ENCODE measurements at places on chromosomes 16 and 17.

DNA sequence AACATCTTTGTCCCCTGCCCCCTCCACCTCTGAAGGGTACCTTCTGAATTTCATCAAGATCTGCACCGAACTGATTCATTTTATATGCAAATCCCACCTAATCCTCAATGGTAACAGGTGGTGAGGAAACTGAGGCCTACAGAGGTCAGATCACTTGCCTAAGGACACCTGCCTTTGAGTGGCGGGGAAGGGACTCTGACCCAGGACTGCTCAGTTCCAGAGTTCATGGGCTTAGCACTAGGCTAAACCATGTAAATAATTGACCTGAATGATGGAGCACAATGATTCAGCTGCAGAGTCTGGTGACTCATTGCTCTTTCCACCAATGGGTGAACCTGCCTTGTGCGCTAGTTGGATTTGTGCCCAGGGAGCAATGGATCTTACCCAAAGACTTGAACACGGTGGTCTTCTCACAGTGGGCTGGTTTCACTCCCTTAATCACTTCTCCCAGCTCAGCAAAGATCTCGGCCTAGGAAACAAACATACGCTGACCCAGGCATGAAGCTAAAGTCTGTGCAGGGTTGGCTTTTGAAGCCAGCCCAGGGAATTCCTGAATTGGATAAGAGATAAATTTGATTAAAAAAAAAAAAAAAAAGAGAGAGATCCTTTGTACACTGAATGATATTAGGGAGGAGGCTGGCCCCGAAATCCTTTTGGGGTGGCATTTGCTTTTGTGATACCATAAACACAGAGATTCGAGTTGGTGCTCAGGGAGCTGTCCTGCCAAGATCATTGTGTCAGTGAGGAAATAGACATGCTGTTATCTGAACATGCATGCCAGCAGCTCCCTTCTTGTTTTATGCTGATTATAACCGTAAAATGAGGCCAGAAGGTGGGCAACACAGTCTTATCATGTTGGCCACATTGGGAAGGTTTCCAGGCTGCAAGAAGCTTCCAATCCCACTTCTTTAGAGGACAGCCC lies 17.0 kb downstream of the CRYM start:
- no peak for DNase-seq
- H3K27me3 ChIP-seq = no peaks in the 10 kb centered on the region
- peak overlapping the region; percentile 31 for H3K27ac ChIP-seq
- H3K36me3 ChIP-seq = no peaks in the 10 kb centered on the region
- no peaks in the 10 kb centered on the region for H3K4me1 ChIP-seq

DNA sequence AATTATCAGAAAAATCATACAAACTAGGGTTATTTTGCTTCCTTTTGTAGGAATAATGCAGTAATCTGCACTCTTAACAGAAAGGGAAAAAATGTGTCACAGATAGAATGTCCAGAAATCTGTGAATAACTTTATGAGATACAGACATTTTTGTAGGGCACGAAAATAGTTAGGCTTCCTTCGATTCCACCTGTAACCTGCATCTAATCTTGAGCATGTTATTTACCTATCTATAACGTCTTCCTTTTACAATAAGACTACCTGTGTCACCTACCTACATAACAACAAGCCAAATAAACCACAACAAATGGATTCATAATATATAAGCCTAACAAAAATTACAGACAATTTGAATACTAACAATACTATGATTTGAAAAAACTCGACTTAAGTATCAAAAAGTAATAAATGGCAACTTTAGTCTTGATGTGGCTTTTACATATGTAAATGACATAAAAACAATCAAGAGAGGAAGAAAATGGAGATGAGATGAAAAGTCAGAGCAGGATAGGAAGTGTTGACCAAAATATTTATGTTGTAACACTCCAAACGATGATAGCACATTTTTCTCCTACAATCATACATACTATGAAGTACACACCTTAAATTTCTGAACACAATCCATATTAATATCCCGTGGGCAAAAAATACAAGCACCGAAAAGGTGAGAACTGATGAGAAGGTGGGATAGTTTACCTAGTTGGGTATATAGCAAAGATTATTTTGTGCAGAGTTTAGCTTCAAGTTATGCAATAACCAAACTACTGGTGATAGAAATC lies 2.5 kb downstream of the STAT5B start:
- H3K27me3 ChIP-seq = no peaks in the 10 kb centered on the region
- DNase-seq = no peak
- H3K27ac ChIP-seq = peak overlapping the region; percentile 85
- peak overlapping the region; percentile 75 for H3K4me3 ChIP-seq
- H3K36me3 ChIP-seq = no peaks in the 10 kb centered on the region
- peaks cover 66% of the 10 kb centered on the region for H3K4me1 ChIP-seq

DNA sequence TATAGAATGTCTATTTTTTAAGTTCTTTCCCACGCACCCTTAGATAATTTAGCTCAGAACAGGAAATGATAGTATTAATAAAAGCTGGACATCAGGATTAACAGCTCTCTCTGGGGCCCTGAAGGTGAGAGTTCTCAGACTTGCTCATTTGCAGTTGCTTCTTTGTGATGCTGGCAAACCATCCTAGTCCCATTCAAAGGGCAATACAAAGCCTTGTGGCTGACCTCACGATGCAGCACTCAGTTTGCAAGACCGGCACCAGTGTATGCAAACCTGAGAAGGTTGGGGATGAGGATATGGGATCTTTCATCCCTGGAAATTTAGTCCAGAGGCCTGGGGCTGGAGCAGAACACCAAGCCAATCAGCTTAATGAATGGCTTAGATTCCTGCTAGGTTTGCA lies 29.3 kb downstream of the STH start:
- no peak for DNase-seq
- H3K27me3 ChIP-seq = no peaks in the 10 kb centered on the region
- H3K4me1 ChIP-seq = no peaks in the 10 kb centered on the region
- peaks cover 47% of the 10 kb centered on the region for H3K36me3 ChIP-seq
- H3K4me3 ChIP-seq = no peak overlapping the region

DNA sequence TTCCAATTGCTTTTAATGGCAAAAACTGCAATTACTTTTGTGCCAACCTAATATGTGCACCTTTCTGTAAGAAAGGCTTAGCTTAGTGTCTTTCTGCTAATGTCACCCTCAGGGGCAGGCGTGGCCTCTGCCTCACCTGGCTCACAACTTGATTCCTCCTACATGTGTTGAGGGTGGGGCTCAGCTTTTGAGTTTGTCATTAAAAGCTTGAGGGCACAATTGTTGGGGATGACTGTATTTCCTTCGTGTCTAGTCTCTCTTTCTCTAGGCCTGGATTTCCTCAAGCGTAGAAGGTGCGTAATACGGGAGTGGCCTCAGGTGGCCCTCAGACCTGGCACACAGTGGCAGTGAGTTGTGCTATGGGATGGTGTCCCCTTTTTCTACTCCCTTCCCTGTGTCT lies 94.4 kb downstream of the CLEC16A start:
- no peak overlapping the region for H3K4me3 ChIP-seq
- no peaks in the 10 kb centered on the region for H3K27me3 ChIP-seq
- no peak overlapping the region for H3K27ac ChIP-seq

GRCh38 chr17:68646626-68647526 lies 45.7 kb upstream of the FAM20A start:
- no peak overlapping the region for H3K27ac ChIP-seq
- no peak for DNase-seq
- H3K27me3 ChIP-seq = no peaks in the 10 kb centered on the region
- no peaks in the 10 kb centered on the region for H3K4me1 ChIP-seq
- no peaks in the 10 kb centered on the region for H3K36me3 ChIP-seq

- no peak for DNase-seq
- no peak overlapping the region for H3K4me3 ChIP-seq
- H3K27me3 ChIP-seq = no peaks in the 10 kb centered on the region
- H3K4me1 ChIP-seq = peaks cover 26% of the 10 kb centered on the region
These were observed 94.5 kb upstream of the METRNL start for GRCh38 chr17:82984751-82985427.

GRCh38 chr17:68452724-68453290 lies 4.5 kb downstream of the WIPI1 start:
- H3K27me3 ChIP-seq = no peaks in the 10 kb centered on the region
- H3K4me1 ChIP-seq = peaks cover 11% of the 10 kb centered on the region
- no peak overlapping the region for H3K4me3 ChIP-seq
- no peak for DNase-seq
- H3K36me3 ChIP-seq = peaks cover 5% of the 10 kb centered on the region

GRCh38 chr17:3030096-3030495 lies 33.3 kb downstream of the OR1D5 start:
- no peaks in the 10 kb centered on the region for H3K27me3 ChIP-seq
- H3K27ac ChIP-seq = no peak overlapping the region
- DNase-seq = no peak

GRCh38 chr17:80110447-80110812 lies 9.0 kb downstream of the GAA start:
- DNase-seq = no peak
- H3K4me1 ChIP-seq = no peaks in the 10 kb centered on the region
- no peak overlapping the region for H3K27ac ChIP-seq
- no peaks in the 10 kb centered on the region for H3K27me3 ChIP-seq
- no peaks in the 10 kb centered on the region for H3K36me3 ChIP-seq

DNA sequence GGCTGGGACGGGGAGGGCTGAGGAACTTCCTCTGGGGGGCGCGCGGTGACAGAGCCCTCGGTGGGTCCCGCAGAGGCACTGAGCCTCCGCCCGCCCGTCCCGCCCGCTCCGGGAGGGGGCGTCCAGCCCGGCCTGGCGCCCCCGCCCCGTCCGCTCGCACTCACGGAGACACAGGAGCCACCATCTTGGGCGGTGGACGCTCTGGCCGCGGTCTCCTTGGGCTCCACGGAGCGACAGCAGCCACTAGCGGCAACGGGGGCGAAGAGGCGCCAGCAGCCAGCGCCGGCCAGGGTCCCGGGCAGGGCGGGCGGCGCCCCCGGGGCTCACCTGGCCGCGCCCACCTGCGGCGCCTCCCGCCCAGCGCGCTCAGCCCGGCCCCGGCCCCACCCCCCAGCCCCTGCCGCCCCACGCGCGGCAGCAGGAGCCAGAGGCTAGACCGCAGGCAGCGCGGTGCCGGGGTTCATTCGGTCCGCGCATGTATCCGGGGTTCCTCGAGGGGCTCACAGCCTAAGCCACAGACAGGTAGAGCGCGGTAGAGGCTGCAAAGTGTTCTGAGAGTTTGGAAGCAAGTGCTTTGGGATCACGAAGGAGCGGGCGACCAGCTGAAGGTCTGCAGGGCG lies at the start of gene C17orf113:
C17orf113 (minus strand) TSS at position 209 of the 620 bp plus-strand sequence. CDS start 7,225 bp downstream, outside the sequence.
- H3K4me3 ChIP-seq = peak within 1 kb of the TSS; percentile 39
- H3K36me3 ChIP-seq = no peaks in the 10 kb centered on the region
- peaks cover 12% of the 10 kb centered on the region for H3K4me1 ChIP-seq
- H3K27me3 ChIP-seq = peaks cover 17% of the 10 kb centered on the region
- H3K27ac ChIP-seq = peak within 1 kb of the TSS; percentile 12

GRCh38 chr17:16534236-16534635 lies 34.8 kb downstream of the ZNF287 start:
- peaks cover 18% of the 10 kb centered on the region for H3K4me1 ChIP-seq
- H3K4me3 ChIP-seq = no peak overlapping the region
- no peak overlapping the region for H3K27ac ChIP-seq
- DNase-seq = no peak

- H3K4me1 ChIP-seq = no peaks in the 10 kb centered on the region
These were observed 687.2 kb downstream of the WWOX start for GRCh38 chr16:78786635-78787034.

DNA sequence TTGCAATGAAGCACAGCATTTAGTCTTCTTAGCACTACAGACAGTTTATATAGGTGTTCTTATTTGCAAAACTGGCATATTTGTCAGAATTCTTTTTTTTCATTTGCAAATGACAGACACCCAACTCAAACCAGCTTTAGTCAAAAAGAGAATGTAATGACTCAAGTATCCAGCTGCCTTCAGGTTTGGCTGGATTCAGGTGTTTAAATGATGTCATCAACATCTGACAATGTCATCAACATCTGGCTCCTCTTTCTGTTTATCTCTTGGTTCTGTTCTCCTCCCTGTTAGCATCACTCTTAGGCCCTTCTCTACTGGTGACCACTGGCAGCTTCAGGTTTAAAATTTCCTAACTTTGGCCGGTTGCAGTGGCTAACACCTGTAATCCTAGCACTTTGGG lies 18.9 kb downstream of the TMC5 start:
- H3K36me3 ChIP-seq = no peaks in the 10 kb centered on the region
- no peak overlapping the region for H3K27ac ChIP-seq
- DNase-seq = no peak
- no peaks in the 10 kb centered on the region for H3K27me3 ChIP-seq
- no peak overlapping the region for H3K4me3 ChIP-seq

GRCh38 chr16:14015033-14015432 lies 56.1 kb upstream of the MRTFB start:
- DNase-seq = no peak
- H3K27ac ChIP-seq = no peak overlapping the region
- H3K36me3 ChIP-seq = no peaks in the 10 kb centered on the region
- no peaks in the 10 kb centered on the region for H3K4me1 ChIP-seq
- H3K27me3 ChIP-seq = no peaks in the 10 kb centered on the region
- H3K4me3 ChIP-seq = no peak overlapping the region

GRCh38 chr16:63244631-63245030 lies 1208.4 kb upstream of the CDH8 start:
- no peaks in the 10 kb centered on the region for H3K27me3 ChIP-seq
- no peak for DNase-seq
- H3K4me1 ChIP-seq = no peaks in the 10 kb centered on the region
- H3K4me3 ChIP-seq = no peak overlapping the region
- no peak overlapping the region for H3K27ac ChIP-seq

DNA sequence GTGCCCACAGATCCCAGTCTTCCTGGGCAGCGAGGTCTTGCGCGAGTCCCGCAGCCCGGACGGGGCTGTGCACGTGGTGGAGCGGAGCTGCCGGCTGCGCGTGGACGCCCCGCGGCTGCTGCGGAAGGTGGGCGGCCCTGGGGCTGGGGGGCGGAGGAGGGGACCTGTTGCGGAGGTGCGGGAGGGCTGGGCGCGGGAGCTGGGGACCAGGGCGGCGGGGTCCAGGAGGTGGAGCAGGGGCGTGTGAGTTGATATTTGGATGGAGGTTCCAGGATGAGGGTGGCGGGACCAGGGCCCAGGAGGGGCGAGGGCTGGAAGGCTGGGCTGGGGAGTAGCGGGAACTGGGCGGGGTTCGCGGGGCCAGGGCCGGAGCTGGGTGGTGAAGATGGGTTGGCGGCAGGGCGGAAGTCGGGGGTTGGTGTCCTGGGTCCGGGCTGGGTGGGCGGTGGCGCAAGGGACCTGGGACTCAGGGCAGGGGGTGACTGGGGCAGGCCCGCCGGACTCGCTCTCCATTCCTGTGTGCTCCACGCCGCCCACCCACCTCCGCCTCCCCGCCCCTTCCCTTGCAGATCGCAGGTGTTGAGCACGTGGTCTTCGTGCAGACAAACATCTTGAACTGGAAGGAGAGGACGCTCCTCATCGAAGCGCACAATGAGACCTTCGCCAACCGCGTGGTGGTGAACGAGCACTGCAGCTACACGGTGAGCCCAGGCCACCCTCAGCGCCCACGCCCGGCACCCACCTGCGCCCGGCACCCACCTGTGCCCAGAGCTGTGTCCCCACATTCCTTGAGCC lies 29.6 kb downstream of the SEC14L5 start:
- H3K36me3 ChIP-seq = no peaks in the 10 kb centered on the region
- H3K27me3 ChIP-seq = peaks cover 3% of the 10 kb centered on the region
- no peak overlapping the region for H3K4me3 ChIP-seq

GRCh38 chr17:39564211-39564848 lies 43.4 kb downstream of the NEUROD2 start:
- no peaks in the 10 kb centered on the region for H3K4me1 ChIP-seq
- no peaks in the 10 kb centered on the region for H3K27me3 ChIP-seq
- no peak overlapping the region for H3K4me3 ChIP-seq
- H3K36me3 ChIP-seq = peaks cover 17% of the 10 kb centered on the region
- no peak for DNase-seq
- H3K27ac ChIP-seq = no peak overlapping the region

Measured in CD8-positive, alpha-beta memory T cell (primary cell).